ENCODE measurements at places on chromosomes 1 and 21. TPM values are rescaled to one million over a fixed set of nuclear protein-coding genes. Genes with fewer than 3 reads are reported as not detected.

DNA sequence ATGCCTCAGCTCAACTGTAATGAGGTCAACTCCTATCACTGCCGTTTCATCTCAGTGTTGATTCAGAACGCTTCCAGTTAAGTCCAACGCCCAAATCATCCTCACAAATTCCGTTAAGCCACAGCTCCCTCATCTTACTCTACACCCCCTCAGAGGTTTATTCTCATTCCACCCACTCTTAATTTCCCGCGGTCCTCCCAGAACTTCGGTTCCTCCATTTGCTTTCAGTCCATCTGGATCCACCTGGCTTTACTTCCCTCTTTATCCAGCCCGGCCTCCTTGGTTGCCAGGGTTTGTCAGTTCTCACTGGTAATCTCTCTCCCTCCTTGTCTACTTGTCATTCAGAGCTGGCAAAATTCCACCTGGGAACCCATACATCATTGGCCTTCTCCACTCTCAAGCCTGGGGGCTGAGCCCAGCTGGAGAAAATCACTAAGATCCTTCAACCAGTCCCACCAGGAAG lies 51.3 kb upstream of the RUNX1 start:
- DNase-seq, result no peak

DNA sequence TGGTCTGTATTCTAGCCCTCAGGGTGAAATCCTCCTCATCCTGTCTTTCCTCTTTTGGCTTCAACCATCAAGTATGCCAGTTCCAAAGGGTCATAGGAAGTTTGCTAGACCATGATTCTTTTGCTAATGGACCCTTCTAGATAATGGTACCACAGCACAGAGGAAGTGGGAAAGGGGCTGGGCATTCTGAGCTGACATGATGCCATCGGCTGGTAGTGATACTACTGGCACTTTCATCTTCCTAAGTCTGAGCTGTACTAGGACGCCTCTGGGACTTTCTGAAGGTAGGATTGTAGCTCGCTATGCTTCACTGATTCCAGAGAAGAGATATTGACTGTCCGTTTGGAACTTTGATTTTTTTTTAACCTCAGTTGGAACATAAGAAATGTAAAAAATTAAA lies 11.4 kb downstream of the FASLG start:
- no peak for DNase-seq

DNA sequence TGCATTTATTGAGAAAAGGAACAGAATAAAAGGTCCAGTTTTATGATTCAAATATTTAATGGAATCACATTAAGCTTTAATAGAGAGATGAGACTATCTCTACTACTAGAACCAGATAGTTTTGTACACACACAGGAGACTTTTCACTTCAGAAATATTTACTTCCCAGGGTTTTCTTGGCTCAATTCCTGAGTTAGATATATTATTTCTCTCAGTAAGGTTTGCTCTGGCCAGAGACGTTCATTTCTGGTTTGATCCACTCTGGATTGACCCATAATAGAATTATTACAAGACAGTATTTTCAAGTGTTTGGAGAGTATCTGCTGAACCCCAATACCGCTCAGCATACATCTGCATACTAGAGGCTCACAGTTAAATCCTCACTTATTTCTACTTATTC lies 1.3 kb upstream of the RCOR3 start:
- DNase-seq, result no peak

- no peak for DNase-seq
Measured at GRCh38 chr1:184649451-184649888, 105.2 kb downstream of the EDEM3 start.

DNA sequence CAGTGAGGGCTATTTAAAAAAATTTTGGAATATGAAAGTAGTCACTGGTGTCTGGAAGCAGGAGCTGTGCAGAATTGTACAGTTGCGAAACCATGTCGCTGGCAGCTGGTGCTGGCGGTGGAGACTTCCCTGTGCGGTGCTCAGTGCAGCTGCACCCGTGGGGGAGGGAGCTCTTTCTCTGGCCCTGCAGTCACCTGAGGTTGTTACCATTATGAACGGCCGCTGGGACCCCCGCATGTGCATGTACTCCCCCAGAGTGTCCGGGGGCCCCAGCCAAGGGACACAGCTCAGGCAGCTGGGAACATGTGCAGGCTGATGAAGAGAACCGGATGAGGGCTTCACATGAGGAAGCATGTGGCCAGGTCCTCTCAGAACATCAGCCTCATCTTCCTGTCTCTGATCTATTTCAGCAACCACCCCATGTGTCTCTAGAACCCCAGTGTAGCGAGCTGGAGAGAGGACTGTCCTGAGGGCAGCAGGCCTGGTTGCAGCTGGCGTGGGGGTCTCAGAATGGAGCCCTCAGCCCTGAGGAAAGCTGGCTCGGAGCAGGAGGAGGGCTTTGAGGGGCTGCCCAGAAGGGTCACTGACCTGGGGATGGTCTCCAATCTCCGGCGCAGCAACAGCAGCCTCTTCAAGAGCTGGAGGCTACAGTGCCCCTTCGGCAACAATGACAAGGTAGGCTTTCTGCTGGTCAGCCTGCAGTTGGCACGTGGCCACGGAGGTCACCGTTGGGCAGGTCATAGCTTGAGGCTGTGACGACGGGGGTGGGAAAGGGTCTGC lies at the start of gene TRPM2:
TRPM2 (plus strand) TSS at position 431 of the 780 bp plus-strand sequence; CDS start at position 511, 80 bp downstream.
- no peak for DNase-seq

- DNase-seq, result peak; percentile 75
Measured at GRCh38 chr1:202007805-202008489, 2.4 kb upstream of the ELF3 start.

The GCSAML gene
- not detected for total RNA-seq

The AMY1A gene
- total RNA-seq, result not detected

The LMX1A gene
- total RNA-seq, result not detected

The MTARC2 gene
- total RNA-seq, result 16.6 TPM

The LAMC2 gene
- 22.2 TPM for total RNA-seq

Data from HCT116 (cell line).